Neuronal stem cell (in vitro differentiated cells): ENCODE measurements at places on chromosomes 2 and 18.

GRCh38 chr18:2536493-2536892 lies 34.8 kb downstream of the METTL4 start:
- H3K27me3 ChIP-seq, result no peaks in the 10 kb centered on the region
- H3K36me3 ChIP-seq, result peaks cover 2% of the 10 kb centered on the region
- no peak overlapping the region for H3K4me3 ChIP-seq

DNA sequence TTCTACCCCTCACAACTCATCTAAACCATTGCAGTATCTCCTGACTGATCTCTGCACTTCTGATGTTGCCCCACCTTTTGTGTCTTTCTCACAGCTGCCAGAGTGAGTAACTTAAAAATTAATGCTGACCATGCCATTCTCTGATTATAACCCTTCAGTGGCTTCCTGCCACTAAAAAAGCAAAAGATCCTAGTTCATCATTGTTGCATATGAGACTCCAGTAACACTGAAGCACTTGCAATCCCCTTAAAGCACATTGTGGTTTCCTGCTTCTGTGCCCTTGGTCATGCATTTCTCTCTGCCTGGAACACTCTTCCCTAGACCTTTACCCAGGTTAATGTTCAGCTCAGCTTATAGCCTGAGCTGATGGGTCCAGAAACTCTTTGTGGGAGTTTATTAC lies 95.1 kb upstream of the WDSUB1 start:
- H3K27me3 ChIP-seq, result no peaks in the 10 kb centered on the region
- no peak overlapping the region for H3K27ac ChIP-seq
- no peaks in the 10 kb centered on the region for H3K4me1 ChIP-seq

- no peak overlapping the region for H3K27ac ChIP-seq
- H3K4me1 ChIP-seq, result peaks cover 2% of the 10 kb centered on the region
- H3K27me3 ChIP-seq, result no peaks in the 10 kb centered on the region
- no peaks in the 10 kb centered on the region for H3K36me3 ChIP-seq
Measured at GRCh38 chr2:40230707-40231432, 221.0 kb downstream of the SLC8A1 start.

DNA sequence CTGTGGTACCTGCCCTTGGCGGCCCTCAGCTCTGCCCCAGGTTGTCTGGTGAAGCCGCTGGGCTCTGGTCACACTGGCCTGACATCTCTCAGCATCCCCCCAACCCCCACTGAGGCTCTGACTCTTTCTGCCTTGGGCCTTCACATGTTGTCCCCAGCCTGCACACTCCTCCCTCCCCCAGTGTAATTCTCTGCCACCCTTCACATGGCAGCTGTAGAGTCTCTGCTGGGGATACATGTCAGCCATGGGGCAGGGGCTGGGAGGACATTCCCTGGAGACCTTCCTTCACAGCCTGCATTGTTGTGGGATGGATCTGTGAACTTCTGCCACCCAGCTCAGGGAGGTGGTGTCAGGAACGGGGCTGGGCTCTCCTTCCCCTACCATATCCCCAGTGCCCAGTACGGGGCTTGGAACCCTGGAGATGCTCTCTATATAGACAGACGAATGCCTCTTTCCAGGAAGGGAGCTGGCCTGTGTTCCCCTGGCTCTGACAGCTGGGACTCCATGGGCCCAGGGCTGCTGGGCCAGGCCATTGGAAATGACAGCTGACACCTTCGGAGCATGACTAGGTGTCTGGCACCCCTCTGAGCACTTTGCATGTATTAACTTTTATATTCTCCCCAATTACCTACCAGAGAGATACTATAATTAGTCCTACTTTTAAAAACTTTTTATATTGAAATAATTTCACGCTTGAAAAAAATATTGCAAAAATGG lies 151.5 kb downstream of the INHBB start:
- no peaks in the 10 kb centered on the region for H3K4me1 ChIP-seq
- no peak overlapping the region for H3K27ac ChIP-seq
- no peaks in the 10 kb centered on the region for H3K36me3 ChIP-seq
- no peak for DNase-seq
- no peak overlapping the region for H3K4me3 ChIP-seq
- no peaks in the 10 kb centered on the region for H3K27me3 ChIP-seq

DNA sequence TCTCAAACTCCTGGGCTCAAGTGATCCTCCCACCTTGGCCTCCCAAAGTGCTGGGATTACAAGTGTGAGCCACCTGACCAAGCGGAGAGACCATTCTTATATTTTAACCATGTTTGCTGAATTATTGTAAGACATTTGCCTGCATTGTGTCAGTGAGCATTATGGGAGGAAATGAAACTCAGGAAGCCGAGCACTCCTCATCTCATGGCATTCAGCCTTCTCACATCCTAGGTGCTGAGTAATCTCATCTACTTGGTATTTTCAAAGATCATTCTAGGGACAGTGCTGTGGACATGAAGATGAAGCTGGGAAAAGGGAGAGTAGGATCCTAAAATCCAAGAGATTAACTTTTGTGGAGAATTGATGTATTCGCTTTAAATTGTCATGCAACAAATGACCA lies 66.1 kb downstream of the NAPG start:
- no peaks in the 10 kb centered on the region for H3K27me3 ChIP-seq
- DNase-seq, result no peak
- no peak overlapping the region for H3K4me3 ChIP-seq
- no peaks in the 10 kb centered on the region for H3K4me1 ChIP-seq

GRCh38 chr2:191362841-191363240 lies 117.6 kb downstream of the MYO1B start:
- peaks cover 77% of the 10 kb centered on the region for H3K36me3 ChIP-seq
- no peaks in the 10 kb centered on the region for H3K4me1 ChIP-seq
- H3K27ac ChIP-seq, result no peak overlapping the region
- H3K4me3 ChIP-seq, result no peak overlapping the region

GRCh38 chr2:160936044-160936806 lies 224.0 kb upstream of the TANK start:
- no peak overlapping the region for H3K27ac ChIP-seq
- H3K4me1 ChIP-seq, result no peaks in the 10 kb centered on the region
- no peaks in the 10 kb centered on the region for H3K27me3 ChIP-seq
- no peak overlapping the region for H3K4me3 ChIP-seq
- H3K36me3 ChIP-seq, result no peaks in the 10 kb centered on the region

DNA sequence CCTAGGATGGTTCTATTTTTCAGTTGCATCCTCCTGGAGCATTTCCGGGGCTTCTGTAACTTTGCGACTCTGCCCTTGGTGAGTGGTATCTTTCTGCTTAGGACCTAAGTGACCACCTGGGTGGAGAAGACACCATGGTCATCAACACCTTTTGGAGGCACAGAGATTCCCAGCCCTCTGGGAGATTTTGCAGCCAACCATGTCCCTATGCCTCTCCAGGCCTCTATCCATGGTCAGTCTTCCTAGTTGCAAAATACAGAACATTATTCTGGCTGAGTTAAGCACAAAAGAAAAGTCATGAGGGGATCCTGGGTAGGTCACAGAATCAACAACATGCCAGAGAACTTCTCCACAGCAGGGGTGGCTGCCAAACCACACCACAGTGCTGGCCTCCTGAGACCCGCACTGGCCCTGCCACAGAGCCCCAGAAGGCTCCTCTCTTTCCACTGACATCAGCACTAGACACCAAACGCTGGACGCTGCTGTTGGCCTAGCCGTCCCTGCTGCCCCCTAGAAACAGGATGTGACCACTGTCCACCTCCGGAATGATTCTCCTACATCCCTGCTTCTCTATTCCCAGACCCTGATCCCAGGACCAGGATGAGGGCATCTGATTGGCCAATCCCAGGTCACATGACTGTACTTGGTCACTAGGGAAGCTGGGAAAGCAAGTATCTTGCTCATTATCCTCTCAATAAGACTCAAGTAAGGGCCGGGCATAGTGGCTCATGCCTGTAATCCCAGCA lies 47.7 kb downstream of the SMAD7 start:
- H3K27ac ChIP-seq, result no peak overlapping the region
- no peak overlapping the region for H3K4me3 ChIP-seq
- DNase-seq, result no peak
